Adrenal gland (tissue), 19 donors: ENCODE measurements at places on chromosomes 2 and 18. TPM values are rescaled to one million over a fixed set of nuclear protein-coding genes. Genes with fewer than 3 reads are reported as not detected.
A peak's percentile ranks its signal among the peaks of the same experiment; 100 is the strongest.

VWC2L gene
- not detected for total RNA-seq

EIPR1 gene
- 27.1 TPM for total RNA-seq

HRH4 gene
- not detected for total RNA-seq

GRCh38 chr2:64617631-64618151 is 36.0 kb downstream of the SERTAD2 start:
- H3K4me3 ChIP-seq, result no peak overlapping the region
- no peaks in the 10 kb centered on the region for H3K27me3 ChIP-seq
- no peaks in the 10 kb centered on the region for H3K36me3 ChIP-seq
- no peak overlapping the region for H3K27ac ChIP-seq

GRCh38 chr2:9753276-9753600 is 90.0 kb upstream of the TAF1B start:
- H3K27me3 ChIP-seq, result no peaks in the 10 kb centered on the region
- H3K27ac ChIP-seq, result no peak overlapping the region
- peaks cover 11% of the 10 kb centered on the region for H3K4me1 ChIP-seq
- DNase-seq, result no peak
- no peak overlapping the region for H3K4me3 ChIP-seq
- no peaks in the 10 kb centered on the region for H3K36me3 ChIP-seq

DNA sequence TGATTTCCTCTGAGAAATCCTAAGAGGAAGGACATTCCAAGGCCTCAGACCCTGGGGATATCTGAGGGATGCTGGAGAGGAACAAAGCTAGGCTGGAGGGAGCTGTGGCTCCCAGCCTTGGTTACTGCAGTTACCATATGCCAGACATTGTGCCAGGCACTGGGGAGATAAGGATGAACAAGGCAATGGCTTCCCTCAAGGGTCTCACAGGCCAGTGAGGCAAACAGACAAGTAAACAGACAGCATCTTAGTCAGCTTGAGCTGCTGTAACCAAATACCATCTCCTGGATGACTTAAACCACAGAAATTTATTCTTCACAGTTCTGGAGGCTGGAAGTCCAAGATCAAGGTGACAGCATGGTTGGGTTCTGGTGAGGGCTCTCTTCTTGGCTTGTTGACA is 91.8 kb downstream of the SKA1 start:
- no peaks in the 10 kb centered on the region for H3K36me3 ChIP-seq
- H3K27me3 ChIP-seq, result no peaks in the 10 kb centered on the region

- no peaks in the 10 kb centered on the region for H3K27me3 ChIP-seq
- H3K4me3 ChIP-seq, result no peak overlapping the region
- no peak overlapping the region for H3K27ac ChIP-seq
Measured at GRCh38 chr2:26630669-26631360, 10.4 kb downstream of the CIB4 start.

DNA sequence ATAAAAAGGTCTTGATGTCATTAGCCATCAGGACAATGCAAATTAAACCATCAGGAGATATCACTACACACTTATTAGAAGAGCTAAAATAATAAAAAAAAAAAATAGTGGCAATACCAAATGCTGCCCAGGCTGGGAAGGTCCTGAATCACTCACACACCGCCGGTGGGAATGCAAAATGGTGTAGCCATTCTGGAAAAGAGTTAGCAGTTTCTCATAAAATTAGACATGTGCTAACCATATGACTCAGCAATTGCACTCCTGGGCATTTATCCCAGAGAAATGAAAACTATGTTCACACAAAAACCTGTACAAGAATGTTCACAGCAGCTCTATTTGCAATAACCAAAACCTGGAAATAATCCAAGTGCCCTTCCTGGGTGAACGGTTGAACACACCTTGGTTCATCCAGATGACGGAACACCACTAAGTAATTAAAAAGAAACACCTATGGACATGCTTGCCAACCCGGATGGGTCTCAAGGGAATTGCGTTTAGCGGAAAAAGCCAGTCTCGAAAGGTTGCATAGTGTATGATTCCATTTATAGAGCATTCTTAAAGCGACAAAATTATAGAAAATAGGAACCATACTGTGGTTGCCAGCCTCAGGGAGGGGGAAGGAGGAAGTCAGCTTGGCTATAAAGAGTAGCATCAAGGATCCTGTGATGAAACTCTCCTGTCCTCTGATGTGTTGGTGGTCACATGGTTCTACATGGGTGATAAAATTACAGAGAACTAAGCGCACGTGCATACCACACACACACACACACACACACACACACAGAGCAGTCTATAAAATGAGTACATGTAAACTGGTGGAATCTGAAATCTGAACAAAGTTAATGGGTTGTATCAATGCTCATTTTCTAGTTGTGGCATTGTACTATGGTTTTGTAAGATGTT is 4.6 kb downstream of the MBP start:
- peak; percentile 60 for DNase-seq
- H3K4me1 ChIP-seq, result no peaks in the 10 kb centered on the region
- H3K4me3 ChIP-seq, result no peak overlapping the region

DNA sequence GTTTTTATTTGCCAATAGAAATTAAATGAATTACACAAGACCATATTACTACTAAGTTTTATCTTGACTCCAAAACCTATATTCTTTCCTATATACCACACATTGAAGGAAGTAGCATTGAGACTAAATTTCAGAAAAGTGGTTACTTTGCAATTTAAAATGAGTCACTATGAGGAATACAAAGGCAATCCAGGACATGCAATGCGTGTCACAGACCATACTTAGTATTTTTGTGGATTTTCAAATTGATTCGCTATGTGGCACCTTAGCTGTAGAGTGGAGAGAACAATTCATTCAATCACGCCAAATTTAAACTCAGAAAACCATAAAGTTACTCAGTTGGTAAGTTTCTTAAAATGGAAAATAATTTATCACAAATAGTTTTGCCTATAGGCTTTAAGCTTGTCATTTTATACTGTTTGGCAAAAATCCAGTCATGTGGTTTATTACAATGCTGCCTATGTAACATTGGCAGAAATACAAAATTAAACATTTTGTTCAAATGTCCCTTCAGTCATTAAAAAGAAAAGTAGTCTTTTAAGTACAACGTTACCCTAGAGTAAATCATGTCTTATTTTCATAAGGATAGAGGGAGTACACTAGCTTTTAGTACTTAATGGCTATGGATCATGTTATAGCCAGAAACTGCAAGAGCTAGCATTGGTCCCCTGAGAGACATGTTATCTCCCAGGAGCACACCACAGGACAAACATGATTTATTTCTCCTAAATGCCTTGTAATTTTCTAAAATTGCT is 222.8 kb upstream of the CDH7 start:
- H3K4me3 ChIP-seq, result no peak overlapping the region
- no peak overlapping the region for H3K27ac ChIP-seq
- H3K4me1 ChIP-seq, result no peaks in the 10 kb centered on the region
- H3K27me3 ChIP-seq, result no peaks in the 10 kb centered on the region
- no peak for DNase-seq

GRCh38 chr2:16050261-16050907 is 110.0 kb downstream of the MYCN start:
- no peaks in the 10 kb centered on the region for H3K27me3 ChIP-seq
- H3K36me3 ChIP-seq, result no peaks in the 10 kb centered on the region

DNA sequence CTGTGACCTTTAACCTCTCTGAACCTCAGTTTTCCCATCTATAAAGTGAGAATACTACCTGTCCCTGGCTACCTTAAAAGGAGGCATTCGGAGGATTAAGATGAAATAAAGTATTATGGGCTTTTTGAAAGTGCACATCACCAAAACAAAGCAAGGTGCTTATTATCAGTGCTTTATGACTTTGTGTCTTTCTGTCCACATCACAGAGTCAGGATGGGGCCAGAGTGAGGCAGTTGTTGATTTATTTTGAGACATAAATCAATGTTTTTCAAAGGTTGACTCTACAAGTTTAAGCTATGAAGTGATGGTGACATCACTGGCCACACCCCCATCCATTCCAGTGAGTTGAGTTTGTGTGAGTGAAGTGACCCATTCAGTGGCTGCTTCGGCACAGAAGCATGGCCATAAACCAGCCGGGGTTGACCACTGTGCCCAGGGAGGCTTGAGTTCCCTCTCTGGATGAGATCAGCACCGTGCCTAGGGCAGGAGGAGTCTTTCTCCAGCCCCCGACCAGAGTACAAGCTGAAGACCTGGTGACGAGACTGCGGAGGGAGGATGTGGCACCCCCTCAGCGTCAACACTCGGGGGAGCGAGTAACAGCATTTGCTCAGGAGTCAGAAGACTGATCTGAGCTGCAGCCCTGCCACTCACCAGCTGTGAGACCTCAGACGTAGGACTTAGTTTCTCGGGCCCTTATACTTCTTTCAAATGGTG is 89.0 kb upstream of the PPP1CB start:
- peak overlapping the region; percentile 51 for H3K27ac ChIP-seq
- H3K4me1 ChIP-seq, result peaks cover 18% of the 10 kb centered on the region
- H3K27me3 ChIP-seq, result no peaks in the 10 kb centered on the region
- H3K36me3 ChIP-seq, result no peaks in the 10 kb centered on the region

DNA sequence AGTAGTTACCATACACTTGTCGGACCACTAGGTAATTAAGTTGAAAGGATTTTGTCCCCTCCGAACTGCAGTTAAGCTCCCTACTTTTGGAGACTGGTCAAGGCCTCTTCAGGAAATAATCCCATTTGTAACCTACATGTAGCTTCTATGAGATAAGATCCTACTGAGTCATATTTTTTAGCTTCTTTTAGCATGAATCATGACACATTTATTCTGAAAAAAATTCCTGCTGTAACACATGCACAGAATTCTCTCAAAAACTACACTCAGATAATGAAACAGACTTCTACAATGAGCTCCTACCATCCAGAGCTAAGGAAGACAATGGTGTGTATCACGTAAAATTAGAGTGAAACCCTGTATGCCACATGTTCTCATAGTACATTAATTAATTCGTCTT is 100.7 kb upstream of the CCDC195 start:
- H3K4me3 ChIP-seq, result no peak overlapping the region
- peaks cover 10% of the 10 kb centered on the region for H3K4me1 ChIP-seq
- DNase-seq, result peak; percentile 27
- H3K36me3 ChIP-seq, result no peaks in the 10 kb centered on the region
- no peaks in the 10 kb centered on the region for H3K27me3 ChIP-seq
